ENCODE measurements at places on chromosomes 11 and 22.

- DNase-seq: peak; percentile 30
These were observed 42.0 kb downstream of the PACS1 start for GRCh38 chr11:66112041-66112491.

DNA sequence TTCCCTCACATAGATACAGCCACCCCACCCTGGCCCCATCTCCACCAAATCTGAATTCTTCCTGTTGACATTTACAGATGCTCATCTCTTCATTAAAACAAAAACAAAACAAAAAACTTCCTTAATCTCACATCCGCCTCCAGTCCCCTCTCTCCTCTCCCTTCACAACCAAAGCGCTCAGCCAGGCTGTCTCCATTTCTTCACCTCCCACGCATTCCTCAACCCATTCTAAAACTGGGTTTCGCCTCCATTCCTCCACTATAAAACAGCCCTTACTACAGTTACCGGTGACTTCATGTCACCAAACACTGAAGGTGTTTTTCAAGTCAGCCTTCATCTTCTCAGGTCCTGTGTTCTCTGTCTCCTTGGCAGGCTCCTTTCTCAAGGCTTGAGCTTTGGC, 9.6 kb downstream of the BACE1-AS start:
- DNase-seq: no peak

DNA sequence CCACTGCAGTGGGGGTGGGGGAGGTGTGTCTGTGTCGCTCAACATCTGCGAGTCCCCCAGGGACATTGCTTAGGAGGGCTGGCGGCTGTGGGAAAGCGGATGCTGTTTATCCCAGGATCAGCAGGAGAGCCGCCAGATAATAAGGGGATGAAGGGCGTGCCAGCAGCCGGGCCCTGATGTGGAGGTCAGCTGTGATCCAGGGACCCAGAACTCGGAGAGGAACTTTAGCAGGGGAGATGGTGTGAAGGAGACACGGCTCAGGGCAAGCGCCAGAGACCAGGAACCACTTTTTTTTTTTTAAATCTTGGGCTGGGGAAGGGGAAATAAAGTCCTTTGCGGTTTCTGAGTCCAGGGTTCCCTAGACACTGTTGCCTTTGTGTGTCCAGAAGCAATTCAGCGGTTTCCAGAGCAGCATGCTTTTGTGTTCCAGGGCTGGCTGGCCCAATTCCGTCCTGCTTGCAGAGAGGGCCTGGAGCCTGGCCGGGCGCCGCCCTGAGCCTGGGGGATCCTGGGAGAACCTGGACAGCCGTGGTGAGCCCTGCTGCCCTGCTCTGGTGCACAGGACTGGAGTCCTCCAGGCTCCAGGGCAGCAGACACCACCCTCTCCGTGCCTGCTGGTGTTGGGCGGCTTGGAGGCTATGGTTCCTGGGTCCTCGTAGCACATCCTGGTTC, at the start of gene GRAMD4:
GRAMD4 (plus strand) TSS at position 557 of the 672 bp plus-strand sequence. CDS start 6,414 bp downstream, outside the sequence.
- DNase-seq: peak; percentile 72

DNA sequence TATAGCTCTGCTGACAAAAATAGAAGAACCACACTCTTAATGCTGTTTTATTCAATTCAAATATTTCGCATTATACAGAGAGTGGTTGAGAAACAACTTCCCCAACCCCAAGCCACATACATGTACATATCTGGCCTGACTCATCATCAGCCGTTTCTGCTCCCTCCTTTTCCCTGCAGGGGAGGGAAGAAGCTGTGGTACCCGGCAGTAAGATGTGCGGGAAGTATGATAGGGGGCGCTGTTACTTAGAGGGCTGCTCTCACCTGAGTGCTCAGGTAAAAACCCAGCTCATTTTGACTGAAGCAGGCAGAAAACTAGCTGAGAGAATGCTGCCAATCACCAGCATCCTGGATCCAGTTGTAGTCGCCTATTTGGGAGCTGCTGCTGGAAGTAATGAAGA, 85.5 kb downstream of the NELL1 start:
- no peak for DNase-seq

GRCh38 chr11:65661599-65662246, 993 bp downstream of the RELA start:
- DNase-seq: no peak

DNA sequence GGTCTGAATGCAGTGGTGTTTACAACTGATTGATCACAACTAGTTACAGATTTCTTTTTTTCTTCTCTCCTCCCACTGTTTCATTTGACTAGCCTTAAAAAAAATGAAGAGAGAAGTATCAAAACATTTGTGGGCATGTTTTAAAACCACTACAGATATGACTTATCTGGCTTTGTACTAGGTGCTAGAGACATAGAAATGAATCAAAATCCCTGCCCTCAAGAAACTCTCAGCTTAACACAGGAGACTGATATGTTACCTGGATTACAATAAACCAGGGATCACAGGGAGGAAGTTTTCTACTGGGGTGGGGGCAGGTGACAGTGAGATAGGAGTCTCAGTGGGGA, 25.2 kb upstream of the CTR9 start:
- no peak for DNase-seq

- no peak for DNase-seq
These were observed 47.6 kb downstream of the FBXO7 start for GRCh38 chr22:32522237-32522636.

DNA sequence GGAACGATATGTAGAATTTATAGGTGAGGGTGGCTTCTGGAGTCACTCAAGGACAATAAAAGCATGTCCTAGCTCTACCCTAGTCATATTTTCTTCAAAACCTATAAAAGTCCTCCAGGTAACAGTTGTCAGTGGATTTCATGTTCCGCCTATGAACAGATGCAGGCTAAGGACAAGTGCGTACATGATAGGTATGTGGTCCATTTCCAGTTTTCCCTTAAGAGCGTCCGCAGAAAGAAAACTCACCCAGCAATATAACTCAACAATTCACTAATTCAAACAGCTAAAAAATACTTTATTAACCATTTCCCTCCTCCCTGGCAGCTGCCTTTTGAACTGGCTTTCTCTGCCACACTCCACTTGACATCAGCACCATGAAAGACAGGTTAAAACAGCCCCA, 50.2 kb upstream of the CCDC34 start:
- no peak for DNase-seq

- DNase-seq: no peak
These were observed 728.2 kb upstream of the ANO5 start for GRCh38 chr11:21464601-21465193.

GRCh38 chr22:23098230-23098705, 27.9 kb downstream of the GNAZ start:
- no peak for DNase-seq

DNA sequence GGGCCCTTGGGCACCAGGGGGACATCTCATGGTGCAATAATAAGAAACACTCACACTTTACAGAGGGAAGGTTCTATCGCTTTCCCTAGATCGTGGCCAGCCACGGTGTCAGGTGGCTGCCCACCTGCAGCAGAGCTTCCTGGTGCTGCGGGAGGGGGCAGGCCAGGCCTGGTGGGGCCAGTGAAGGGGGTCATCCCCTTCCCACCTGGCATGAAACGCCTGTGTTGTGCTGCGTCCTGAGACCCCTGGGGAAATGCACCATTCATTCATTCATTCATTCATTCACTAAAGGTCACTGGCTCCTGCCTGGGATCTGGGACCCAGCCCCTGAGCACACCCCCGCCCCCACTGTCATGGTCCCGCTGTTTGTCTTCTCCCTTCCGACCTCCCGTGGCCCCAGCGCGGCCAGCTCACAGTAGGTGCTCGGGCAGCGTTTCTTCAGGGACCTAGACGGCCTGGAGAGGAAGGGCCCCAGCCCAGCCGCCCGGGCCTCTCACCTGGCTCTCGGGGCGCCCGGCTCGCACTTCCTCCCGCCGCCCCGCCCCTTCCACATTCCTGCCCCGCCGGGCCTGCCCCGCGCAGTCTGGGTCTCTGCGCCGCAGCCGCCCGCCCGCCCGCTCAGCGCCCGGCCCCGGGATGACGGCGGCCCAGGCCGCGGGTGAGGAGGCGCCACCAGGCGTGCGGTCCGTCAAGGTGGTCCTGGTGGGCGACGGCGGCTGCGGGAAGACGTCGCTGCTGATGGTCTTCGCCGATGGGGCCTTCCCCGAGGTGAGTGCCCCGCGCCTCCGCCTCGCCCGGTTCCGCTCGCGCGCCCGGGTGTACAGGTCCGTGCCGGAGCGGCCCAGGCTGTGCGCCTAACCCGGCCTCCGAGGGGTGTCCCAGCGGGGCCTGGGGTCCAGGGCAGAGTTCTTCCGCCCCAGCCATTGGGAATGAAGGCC, at the start of gene RHOD:
RHOD (plus strand) TSS at position 581 of the 938 bp plus-strand sequence; CDS start at position 637, 56 bp downstream.
- DNase-seq: no peak

GRCh38 chr11:88174709-88175568, at the start of gene RAB38:
Gene RAB38 (minus strand): TSS chr11:88175443. CDS start chr11:88175384, 59 bp downstream.
- DNase-seq: peak; percentile 80

- no peak for DNase-seq
These were observed 66.9 kb downstream of the SPON1 start for GRCh38 chr11:14029440-14029839.

- no peak for DNase-seq
These were observed 20.0 kb downstream of the MICAL2 start for GRCh38 chr11:12130180-12130980.

- peak; percentile 32 for DNase-seq
These were observed 15.7 kb downstream of the IFITM10 start for GRCh38 chr11:1734641-1735081.

DNA sequence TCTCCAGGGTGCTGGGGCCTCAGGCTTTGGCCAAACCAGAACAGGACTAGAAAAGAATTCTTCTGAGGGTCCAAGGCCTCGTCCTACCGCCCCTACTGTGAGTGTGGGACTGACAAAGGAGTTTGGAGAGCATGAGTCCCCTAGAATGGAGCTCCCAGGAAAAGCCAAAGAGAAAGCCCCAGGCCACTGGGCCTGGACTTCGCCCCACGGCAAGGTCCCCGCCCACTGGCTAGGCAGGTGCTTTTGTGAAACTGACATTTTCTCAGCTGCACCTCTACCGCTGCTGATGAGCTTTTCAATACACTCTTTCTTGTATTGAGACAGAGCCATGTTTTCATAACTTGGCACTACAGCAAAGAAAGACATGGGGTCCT, 9.7 kb upstream of the FGF3 start:
- DNase-seq: no peak

DNA sequence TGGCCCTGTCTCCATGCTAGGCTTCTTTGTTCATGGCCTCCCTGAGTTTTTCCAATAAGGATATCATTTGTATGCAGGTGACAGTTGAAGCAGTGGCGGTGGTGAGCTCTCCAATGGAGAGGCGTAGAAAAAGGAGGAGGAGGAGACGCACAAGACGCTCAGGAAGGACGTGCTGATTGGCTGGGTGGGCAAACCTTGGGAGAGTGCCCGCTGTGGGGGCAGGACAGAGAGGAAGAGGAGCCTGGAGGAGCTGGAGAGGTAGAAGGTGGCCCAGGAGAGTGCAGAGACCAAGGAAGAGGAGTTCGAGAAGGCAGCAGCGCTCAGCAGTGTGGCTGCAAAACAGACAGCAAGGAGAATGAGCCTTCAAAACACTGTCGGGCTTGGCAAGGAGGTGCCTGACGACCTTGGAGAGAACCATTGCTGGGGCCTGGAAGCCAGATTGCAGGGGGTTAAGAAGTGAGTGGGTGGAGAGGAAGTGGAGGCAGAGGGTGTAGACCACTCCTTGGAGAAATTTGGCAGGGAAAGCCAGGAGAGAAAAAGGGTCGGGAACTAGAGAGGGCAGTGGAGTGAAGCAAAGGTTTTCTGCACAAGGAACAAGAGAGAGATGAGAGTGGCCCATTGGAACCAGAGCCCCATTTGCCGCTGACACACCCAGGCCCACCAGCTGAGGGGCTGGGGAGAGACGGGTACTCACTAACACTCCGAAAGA, 7.5 kb downstream of the CLCF1 start:
- DNase-seq: no peak

GRCh38 chr11:13944911-13945425, 17.6 kb upstream of the SPON1 start:
- DNase-seq: no peak

- DNase-seq: no peak
These were observed 20.9 kb upstream of the SLC25A1 start for GRCh38 chr22:19199479-19199878.

DNA sequence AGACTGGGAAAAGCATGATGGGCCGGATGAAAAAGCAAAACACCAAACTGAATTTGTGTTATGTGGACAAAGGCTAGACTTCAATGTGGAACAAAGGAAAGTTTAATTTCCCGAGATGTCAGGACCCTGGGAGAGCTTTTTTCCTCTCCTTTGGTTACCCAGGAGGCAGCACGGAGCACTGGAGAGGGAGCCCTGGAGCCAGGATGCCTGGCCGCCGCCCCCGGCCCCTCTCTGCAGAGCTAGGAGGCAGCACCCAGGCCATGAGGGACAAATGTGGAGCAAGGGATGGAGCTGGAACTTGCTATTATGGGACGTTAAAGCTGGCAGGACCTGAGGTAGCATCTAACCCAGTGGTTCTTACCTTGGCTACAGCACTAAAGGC, 108.9 kb downstream of the MORC2 start:
- DNase-seq: no peak

- peak; percentile 26 for DNase-seq
These were observed 37.8 kb downstream of the SLC5A1 start for GRCh38 chr22:32080904-32081303.

DNA sequence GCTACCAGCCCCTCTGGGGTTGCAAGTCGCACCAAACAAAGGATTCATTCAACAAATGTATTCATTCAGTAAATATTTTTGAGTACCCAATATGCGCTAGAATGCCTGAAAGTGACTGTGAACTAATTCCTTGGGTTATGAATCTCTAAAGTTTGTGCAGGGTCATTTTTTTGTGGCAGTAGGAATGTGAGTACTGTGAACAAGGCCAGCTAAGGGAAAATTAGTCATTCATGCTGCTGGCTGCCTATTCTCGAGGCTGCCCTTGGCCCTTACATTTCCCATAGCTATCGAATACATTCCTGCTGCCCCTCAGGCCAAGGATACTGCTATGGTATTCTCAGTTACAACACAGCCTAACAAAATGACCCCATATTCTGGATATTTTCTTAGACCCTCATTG, 141.6 kb downstream of the TRPC6 start:
- no peak for DNase-seq

GRCh38 chr22:36573815-36574363, 44.9 kb upstream of the EIF3D start:
- no peak for DNase-seq

DNA sequence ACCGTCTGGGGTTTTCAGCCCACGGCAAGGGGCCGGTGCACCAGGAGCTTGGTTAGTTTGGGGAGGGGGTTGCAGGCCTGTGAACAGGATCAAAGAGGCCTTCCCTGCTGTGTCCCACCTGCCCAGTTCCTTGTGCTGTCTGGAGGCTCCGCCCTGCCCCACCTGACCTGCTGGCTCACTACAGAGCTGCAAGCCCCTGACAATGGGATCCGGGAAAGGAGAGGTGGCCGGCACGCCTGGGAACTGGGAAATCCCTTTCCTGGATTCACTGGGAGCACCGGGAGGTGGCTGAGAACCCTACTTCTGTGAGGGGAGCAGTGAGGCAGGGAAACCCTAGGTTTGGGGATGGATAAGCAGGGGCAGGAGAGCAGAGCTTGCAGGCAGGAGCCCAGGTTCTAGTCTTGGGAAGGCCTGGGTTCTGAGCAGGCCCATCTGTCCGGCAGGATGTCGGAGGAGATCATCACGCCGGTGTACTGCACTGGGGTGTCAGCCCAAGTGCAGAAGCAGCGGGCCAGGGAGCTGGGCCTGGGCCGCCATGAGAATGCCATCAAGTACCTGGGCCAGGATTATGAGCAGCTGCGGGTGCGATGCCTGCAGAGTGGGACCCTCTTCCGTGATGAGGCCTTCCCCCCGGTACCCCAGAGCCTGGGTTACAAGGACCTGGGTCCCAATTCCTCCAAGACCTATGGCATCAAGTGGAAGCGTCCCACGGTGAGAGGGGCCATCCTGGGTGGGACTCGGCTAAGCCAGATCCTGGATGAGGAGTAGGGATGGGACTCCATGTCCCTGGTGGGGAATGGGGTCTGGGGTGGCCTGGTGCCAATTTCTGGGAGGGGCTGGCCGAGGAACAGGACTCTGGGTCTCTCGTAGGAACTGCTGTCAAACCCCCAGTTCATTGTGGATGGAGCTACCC, 786 bp downstream of the CAPN1 start:
- peak; percentile 7 for DNase-seq
